Calu3 (cell line): ENCODE measurements at places on chromosomes 5 and 9.

- DNase-seq = no peak
These were observed 33.3 kb downstream of the IPPK start for GRCh38 chr9:92636627-92637026.

- no peak for DNase-seq
These were observed 40.0 kb downstream of the NXNL2 start for GRCh38 chr9:88574953-88575352.

DNA sequence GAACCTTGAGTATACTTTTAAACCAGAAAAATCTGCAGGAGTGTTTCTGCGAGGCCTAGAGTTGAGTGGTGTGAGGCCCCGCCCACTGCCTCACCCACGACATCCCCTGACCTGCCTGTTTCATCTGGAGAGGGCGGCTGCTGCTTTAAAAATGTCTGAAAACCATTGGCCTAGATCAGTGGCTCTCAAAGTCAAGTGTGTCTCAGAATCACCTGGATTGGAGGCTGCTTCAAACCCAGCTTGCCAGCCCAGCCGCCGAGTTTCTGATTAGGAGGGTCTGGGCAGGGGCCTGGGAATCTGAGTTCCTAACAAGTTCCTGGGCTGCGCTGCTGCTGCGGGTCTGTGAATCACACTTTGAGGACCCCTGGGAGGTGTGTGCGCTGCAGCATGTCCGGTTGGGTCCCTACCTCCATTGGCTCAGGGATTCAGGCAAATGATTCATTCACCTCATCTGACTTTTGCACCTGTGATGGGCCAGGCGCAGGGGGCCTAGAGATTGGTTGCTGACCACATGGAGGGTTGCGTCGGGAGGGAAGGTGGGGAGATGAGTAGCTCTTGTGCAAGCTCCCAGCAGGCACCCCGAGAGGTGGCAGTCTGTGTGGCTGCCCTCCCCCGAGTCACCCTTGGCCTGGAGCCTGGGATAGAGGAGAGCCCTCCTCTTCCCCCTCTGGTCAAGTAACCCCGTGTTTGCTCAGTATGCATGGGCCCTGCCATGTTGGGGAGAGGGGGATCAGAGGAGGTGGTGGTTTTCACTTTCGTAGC is 27.6 kb upstream of the HMCN2 start:
- no peak for DNase-seq

DNA sequence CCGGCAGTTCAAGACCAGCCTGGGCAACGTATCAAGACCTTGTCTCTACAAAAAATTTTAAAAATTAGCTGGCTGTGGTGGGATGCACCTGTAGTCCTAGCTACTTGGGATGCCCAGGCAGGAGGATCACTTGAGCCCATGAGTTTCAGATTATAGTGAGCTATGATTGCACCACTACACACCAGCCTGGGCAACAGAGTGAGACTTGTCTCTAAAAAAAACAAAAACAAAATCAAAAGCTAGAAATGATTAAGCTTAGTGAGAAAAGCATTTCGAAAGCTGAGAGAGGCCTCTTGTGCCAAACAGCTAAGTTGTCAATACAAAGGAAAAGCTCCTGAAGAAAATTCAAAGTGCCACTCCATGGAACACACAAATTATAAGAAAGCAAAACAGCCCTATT is 4.8 kb downstream of the FAM151B start:
- no peak for DNase-seq

DNA sequence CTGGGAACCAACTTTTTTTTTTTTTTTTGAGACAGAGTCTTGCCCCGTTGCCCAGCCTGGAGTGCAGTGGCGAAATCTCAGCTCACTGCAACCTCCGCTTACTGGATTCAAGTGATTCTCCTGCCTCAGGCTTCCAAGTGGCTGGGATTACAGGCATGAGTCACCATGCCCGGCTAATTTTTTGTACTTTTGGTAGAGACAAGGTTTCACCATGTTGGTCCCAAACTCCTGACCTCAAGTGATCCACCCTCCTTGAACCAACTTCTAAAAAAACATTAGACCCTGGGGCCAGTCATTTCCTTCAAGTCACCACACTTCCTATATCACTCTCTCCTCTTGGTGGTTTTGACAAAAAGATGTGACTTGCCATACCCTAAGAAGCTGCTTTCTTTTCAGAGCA is 10.9 kb upstream of the SHROOM1 start:
- no peak for DNase-seq
